ENCODE measurements at places on chromosomes 16 and 17.

GRCh38 chr17:29215717-29216116 is 30.9 kb upstream of the CRYBA1 start:
- no peak for DNase-seq

DNA sequence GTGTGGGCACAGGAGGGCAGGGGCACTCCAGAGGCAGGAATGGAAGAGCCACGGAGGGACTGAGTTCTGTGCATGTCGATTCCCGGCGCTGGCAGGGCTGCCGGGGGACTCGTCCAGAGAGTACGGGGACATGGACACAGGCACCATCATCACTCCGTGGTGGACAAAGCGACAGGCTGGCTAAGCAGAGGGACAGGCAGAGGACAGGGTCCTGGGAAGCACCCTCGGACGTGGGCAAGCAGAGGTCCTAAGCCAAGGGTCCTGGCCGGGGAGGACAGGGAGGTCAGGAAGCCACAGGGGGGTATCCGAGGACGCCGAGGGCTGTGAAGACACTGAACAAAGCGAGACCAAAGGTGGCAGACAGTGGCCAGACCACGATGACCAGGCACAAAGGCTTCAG is 44.3 kb upstream of the ENPP7 start:
- DNase-seq = no peak

DNA sequence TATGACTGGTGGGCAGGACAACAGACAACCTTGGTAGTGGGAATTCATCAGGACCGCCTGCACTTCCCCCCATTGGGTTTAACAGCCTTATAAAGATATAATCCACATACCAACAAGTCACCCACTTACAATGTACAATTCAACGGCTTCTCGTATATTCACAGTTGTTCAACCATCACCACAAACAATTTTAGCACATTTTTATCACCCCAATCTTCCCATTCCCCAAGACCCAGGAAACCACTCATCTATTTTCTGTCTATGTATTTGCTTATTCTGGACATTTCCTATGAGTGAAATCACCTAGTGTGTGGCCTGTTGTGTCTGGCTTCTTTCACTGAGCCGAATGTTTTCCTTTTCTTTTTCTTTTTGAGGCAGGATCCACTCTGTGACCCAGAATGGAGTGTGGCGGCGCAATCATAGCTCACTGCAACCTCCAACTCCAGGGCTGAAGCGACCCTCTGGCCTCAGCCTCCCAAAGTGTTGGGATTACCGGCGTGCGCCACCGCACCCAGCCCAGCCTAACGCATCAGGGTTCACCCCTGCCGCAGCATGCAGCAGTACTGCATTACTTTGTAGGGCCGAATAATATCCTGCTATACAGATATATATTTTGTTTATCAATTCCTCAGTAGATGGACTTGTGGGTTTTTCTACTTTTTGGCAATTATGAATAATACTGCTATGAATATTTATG is 10.9 kb downstream of the ANKS3 start:
- DNase-seq = no peak

DNA sequence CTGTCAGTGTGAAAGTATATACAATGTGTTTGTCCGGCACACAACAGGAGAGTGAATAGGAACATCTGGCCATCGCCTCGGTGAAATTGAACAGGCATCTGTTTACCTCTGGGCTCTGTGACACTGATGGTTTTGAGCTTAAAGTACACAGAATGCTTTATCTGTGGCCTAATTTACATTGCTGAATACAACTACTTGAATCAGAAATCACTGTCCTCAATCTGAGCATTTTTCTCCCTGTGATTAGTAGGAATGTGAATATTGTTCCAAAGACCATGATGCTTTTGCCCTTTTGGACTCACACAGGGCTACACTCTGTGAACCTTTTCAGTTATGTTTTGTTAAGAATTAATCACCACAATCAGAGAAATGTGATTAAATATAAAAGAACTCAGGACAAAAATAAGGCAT is 323.0 kb upstream of the TBX2 start:
- no peak for DNase-seq

GRCh38 chr17:76309461-76309860 is 1.4 kb upstream of the QRICH2 start:
- DNase-seq = no peak

Data from activated naive CD4-positive, alpha-beta T cell (primary cell).